Aorta (tissue), 5 donors: ENCODE measurements at places on chromosomes 4 and X. TPM values are rescaled to one million over a fixed set of nuclear protein-coding genes. Genes with fewer than 3 reads are reported as not detected.

The INPP4B gene
- 29.7 TPM for total RNA-seq

DNA sequence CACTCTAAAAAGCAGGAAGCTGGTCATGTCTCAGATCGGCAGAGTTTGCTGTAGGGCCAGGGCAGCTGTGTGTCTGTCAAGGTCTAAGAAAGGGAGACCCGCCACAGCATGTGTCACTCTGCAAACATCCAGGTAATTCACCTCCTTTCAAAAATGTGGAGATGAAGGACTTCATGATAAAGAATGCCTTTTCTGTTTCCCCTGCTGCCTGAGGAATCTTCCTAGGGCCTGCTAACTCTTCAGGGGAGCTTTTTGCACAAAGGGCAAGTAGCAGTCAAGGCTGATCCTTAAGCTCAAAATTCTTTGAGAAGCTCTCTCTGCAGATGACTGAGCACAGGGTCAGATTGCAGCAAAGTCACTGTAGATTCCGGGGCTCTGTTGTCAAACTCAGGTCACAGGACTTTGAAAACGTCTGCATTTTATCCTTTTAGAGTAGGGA is 21.1 kb downstream of the RASL11B start:
- no peak for DNase-seq

- peak; percentile 79 for DNase-seq
Measured at GRCh38 chr4:80202741-80203553, 5.6 kb downstream of the PRDM8 start.

GRCh38 chrX:39952989-39953388 is 144.8 kb downstream of the BCOR start:
- DNase-seq, result no peak

DNA sequence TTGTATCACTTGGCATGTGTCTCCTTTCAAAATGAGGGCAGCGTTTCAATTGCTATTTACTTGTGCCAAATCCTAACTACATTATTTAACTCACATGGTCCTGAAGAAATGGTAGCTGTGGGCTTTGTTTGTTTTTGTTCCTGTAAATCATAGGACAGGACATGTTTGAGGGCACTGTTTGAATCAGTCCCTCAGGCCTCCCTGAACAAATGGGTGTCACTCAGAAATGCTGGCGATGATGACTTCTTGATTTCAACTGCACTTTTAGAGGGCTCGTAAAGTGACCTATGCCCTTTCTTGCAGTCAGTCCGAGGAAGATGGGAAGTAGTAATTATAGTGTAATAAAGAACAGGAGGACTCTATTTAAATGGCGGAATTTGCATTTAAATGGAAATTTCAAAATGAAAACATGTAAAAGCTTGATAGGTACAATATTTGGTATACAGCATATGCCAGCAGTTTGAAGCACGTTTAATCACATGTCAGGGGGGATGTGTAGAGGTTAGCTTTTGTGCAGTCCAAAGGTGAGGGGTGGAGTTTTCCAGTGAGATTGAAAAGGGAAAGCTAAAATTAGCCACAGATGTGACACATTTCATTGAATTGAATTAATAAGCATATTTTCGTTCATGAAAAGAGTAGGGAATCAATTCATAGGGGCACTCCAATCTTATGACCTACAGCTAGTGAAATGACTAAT is 1958.7 kb upstream of the IGFBP7 start:
- DNase-seq, result no peak

GRCh38 chr4:164304861-164305260 is 449.1 kb upstream of the SMIM31 start:
- DNase-seq, result no peak
